ENCODE measurements at places on chromosomes 2 and 18. TPM values are rescaled to one million over a fixed set of nuclear protein-coding genes. Genes with fewer than 3 reads are reported as not detected.

GRCh38 chr2:236075802-236076201 is 92.4 kb downstream of the GBX2 start:
- no peak for DNase-seq

DNA sequence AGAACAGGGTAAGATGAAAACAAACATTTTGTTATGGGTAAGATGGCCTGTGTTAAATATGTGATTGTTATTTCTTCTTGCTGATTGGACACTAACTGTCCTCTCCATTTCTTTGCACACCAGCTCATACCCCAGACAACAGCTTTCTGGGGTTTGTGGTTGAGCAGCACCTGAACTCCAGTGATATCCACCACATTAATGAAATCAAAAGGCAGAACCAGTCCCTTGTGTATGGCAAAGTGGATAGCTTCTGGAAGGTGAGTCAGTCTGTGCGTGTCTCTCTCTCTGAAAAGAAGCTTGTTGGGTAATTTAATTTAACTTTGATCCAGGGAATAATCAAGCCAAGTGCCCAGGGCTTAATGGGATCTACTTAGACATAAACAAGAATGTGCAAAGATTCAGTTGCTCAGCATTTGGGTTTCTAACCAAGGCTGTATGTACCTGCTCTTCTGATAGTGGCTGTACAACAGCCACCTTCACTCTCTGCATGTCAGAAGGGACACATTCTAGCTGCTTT is 108.3 kb downstream of the MGAT5 start:
- no peak for DNase-seq

Gene ROCK2
- 58.1 TPM for total RNA-seq

Gene C1QL2
- total RNA-seq, result not detected

Measured in fibroblast of lung (primary cell).